NCI-H2029 (cell line): ENCODE measurements at places on chromosomes 3 and 15.

DNA sequence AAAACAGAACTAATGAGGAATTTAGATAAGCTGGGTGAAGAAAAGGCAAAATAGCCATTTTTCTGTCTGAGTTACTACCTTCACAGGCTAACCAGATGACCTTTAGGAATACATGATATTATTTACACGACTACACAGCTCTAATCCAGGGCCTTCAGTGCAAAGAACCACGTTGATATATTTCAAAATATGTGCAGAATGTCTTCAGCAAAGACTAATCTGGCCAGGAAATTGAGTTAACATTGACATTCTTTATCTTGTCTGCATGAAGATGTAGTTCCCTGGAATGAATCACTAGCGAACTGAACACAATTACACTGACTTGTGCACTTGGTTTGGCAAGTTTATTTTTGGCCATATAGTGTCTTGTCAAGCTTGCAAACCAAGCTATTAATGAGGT is 41.5 kb downstream of the PDHB start:
- DNase-seq: no peak

DNA sequence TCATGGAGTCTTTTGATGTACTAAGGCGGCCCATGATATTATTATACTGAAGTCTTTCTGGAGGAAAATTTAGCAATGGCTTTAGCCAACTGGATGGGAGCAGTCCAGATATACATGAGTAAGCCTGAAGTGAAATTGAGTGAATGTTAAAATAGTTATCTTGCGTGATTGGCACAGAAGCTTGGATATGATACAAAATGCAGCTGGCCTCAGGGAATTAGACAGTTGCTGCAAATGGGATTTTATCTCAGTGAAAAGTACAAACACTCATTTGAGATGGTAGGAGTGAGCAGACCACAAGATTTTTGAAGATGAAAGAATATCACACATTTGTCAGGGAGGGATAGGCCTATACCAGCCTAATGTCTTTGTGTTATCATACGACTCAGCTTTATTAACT is 8.9 kb downstream of the LMOD3 start:
- no peak for DNase-seq

- peak; percentile 81 for DNase-seq
These were observed 3.7 kb downstream of the DLL4 start for GRCh38 chr15:40932649-40933516.

GRCh38 chr15:69410248-69410874 is 3.8 kb upstream of the KIF23 start:
- no peak for DNase-seq

DNA sequence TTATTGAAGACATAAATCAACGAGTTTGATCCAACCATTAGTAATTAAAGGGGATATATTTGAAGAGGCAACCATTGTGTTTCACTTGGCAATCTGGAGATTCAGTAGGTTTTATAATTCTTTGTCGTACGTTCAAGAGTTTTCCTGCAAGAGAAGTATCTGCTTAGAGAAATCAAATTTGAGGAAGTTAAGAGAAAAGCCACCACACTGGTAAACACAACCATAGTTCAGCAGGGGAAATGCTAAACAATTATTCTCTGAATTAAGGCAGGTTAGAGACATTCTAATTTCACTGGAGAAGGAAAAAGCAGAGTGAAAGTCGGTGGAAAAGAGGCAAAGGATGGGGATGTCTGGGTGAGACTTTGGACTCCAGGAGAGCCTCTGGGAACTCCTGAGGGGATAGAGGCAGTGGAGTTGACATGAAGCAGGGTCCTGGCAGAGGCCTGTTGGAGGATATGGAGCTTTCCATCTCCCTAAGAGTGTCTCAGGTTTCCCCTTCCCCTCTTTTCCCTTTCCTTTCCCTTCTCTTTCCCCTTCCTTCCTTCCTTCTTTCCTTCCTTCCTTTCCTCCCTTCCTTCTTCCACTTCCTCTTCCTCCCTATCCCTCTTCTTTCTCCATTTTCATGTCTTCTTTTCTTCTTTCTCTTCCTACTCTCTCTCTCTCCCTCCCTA is 26.5 kb downstream of the SPINK8 start:
- DNase-seq: no peak

- DNase-seq: no peak
These were observed 216.1 kb downstream of the SLCO3A1 start for GRCh38 chr15:92069308-92070250.

DNA sequence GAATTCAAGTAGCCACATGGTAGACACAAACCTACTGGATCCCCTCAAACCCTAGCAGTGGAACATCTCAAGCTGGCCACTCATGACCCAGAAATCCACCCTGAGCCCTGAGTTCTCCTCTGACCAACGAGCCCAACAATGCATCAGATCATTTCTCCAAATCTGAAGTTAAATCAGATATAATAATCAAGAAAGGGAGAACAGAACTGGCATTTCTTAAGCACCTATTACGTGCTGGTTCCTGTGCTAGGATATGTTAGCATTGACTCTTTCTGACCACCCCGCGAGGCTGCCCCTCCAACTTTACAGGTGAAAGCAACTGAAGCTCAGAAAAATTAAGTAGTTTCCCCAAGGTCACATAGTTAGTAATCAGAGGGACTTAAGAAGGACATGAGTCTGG is 51.5 kb upstream of the CCDC174 start:
- DNase-seq: no peak

- no peak for DNase-seq
These were observed 171.8 kb upstream of the DPH6 start for GRCh38 chr15:35717721-35718120.

DNA sequence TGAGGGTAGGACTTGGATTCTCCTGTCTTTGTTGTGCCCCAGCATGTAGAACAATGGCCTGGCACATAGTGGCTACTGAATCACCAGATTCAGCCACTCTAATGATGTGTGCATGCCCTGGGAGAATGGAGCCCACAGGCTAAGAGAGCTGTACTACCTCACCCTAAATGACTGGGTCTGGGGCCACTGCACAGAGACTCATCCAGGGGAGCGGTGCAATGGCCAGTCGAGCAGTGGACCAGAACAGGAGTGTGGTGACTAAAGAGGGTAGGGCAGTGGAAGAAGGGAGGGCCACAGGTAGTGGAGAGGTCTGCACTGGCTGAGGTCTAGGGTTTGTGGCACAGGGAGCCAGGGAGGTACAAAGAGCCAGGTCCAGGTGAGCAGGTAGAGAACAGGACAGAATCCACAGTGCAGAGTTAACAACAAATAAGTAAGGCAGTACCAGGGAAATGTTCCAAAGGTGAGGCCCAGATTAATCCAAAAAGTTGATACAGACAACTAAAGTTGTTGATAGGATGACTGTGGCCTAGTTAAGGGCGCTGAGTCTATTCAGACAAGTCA is 142.7 kb upstream of the ATP11B start:
- DNase-seq: no peak

DNA sequence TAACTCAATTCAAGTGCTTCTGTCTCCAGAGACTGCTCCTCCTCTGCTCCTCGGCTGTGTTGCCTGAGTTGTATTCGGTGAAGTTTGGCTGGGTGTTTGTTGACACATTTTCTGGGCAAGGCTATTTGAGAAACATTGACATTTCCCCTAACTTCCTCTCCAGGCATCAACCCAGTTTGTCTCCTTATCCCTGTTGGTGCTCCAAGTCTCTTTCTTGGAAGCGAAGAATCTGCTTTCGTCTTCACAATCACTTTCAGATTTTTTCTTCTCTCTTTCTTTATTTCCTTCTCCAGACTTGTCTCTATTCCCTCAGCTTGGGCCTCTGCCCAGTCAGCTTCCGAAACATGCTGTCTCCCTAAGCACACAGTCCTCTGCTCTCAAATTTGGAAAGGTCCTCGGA is 84.7 kb downstream of the ETV5 start:
- no peak for DNase-seq

DNA sequence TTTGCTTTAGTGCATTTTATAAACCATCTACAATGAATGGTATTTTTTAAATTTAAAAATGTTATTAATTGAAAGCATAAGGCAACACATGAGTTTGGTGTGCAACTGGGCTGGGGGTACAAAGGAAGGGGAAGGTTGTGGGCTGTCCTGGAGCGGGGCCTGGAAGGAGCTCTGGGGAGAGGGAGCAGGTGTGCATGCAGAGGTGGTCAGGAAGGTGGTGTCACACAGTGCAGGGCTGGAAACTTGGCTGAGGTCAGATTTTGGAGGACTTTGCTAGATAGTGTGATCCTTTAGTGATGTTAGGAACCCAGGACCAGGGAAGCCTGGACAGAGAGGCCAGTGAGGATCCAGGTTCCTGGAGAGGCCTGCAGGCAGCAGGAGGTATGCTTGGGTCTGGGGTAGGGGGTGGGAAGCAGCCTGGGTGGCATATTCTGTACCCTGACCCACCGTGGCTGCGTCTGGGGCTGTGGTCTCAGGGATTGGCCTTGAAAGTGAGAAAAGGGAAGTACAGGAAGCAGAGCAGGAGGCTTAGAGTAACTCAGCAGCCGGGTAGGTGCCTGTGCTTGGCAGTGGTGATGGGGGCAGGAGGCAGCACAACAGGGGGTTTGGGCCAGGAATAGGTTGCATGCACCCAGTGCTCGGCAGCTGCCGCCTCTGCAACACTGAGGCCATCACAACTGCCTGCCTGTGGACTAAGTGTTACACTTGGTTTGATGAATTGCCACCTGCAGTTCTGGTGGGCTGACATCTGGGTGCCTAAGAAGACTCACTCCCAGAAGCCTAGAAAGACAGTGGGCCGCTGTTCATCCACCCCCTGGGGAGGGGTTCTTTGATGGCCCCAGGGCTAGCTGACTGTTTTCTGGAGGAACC is 33.0 kb downstream of the KY start:
- no peak for DNase-seq

DNA sequence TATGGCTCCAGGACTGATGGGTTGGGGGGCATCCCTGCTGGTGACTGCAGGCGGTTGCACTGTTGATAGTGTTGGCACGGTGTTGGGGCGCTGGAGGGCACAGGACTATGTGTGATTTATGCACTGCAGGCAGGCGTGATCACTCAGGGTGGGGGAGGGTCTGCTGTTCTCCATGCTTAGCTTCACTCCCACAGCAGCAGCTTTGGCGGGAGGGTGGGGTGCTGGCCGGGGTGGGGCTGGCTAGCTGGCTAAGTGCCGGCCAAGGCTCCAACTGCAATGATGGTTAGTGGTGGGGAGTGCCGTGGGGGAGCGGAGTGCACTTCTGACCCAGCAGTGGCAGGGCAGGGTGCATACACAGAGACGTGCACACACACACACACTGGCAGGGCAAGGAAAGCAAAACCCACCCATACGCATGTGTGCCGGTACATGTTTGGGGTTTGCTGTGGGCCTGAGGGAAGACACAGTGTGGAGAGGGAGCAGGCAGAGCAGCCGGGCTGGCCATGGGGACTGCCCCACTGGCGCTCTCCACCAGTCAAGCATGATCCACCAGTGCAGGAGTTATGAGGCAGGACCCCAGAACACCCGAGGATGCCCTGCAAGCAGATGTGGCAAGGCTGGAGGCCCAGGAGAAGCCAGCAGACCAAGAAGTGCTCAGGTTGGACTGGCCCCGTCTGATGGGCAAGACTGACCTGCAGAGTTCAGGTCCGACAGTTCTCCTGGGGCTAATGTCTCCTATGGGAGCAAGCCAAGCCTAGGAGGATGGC is 16.5 kb upstream of the FGF7 start:
- DNase-seq: no peak

GRCh38 chr3:98531622-98532274 is at the start of gene GPR15:
Gene GPR15, plus strand, starts transcription at chr3:98531978. Its CDS starts 56 bp downstream, at chr3:98532034.
- no peak for DNase-seq

DNA sequence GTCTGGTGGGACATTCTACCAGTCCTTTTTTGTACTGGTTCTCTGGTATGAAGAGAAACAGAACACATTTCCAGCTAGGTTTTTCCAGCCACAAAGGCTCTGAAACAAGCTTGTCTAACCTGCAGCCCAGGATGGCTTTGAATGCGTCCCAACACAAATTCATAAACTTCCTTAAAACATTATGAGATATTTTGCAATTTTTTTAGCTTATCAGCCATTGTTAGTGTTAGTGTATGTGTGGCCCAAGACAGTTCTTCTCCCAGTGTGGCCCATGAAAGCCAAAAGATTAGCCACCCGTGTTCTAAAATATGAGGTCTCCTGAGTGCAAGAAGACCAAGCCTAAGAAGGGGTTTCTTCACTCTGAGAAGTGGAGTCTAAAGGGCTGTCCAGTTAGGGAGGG is 18.4 kb upstream of the TIMP4 start:
- no peak for DNase-seq

DNA sequence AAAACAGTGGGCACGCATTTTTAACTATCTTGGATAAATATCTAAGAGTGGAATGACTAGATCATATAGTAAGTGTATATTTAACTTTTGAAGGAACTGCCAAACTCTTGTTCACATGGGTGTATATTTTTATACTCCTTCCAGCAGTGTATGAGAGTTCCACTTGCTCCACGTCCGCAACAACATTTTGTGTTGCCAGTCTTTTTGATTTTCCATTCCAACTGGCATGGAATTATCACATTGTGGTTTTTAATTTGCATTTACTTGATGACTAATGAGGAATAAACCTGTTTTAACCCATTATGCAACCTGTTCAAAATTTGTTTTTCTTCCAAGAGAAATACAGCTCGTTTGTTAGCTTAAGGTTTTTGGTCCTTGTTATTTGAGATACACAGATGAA is 51.6 kb downstream of the ZNF621 start:
- DNase-seq: no peak

GRCh38 chr3:78937475-78937874 is 830.3 kb downstream of the ROBO1 start:
- DNase-seq: no peak

DNA sequence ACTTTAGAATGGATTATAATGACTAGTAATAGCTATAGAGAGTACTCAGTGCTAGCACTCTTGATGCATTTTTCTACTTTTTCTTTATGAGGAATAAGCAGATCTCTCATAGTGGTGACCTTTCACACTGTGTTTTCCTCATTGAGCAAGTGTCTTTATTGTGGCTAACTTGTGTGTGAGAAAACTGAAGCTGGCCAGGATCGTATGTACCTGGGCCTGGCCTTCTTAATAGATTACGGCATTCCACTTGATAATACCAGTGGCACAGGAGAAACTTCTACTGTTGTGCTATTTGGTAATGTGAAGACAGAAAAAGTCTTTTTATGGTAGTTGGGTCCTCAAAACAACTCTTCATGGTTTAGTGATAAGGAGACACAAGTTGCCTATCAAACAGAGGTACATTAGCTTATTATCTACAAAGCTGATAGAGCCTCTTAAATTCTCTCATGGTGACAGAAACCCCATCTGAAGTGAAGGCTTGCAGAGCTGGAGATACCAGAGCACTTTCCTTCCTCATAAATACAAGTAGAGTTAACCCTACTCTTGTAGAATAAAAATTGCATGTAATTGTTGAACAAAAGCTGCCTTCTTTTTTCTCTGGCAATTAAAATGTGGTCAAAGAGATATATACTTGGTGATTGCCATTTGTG is 64.6 kb downstream of the LYSMD4 start:
- no peak for DNase-seq

DNA sequence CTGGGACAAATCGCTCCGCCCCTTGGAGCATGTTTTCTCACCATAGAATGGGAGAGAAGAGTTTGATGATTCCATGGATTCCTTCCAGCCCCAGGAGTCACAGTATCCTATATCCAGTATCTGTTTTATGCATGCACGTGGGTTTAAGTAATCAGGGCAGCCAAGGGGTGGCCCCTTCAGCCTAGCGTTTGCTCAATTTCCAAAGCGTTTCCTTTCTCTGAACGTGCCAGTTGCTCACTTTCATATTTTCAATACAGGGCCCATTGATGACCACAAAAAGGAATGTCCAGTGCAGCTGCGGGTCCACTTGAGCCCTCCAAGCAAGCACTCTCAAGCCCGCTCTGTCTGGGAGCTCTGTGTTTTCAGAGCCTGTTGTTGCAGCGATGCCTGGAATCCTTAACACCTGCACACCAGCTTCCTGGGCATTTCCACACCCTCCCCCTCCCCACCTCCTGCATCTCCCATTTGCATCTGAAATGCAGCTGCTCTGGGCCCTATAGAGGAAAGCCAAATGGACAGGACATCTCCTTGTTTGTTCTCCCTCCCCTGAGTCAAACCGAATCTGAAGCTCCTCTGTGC is 164.3 kb upstream of the LPP start:
- DNase-seq: peak; percentile 89
